ENCODE measurements at places on chromosomes 12 and 14.

DNA sequence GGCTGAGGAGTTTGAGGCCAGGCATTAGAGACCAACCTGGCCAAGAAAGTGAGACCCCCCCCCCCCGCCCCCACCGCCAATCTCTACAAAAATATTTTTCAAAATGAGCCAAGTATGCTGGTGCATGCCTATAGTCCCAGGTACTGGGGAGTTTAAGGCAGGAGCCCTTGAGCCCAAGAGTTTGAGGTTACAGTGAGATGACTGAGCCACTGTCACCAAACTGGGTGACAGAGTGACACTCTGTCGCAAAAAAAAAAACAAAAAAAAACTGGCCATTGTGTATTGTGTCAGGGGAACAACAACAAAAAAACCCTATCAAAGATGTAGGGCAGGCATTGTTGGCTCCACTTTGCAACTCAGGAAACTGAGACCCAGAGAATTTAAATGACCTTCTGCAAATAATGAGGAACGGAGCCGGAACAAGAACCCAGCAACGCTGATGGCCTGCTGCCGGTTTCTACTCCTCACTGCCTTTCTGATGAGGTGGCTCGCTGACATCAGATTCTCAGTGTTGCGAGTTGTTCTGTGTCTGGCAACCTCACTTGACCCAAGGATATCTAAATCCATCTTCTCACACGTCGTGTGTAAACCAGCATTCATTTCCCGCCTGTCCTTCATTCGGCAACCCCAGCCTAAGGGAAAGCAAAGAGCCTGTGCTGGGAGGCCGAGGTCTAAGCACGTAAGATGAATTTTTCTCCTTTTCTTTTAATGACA, 195.2 kb upstream of the CRY1 start:
- DNase-seq, result peak; percentile 83

- DNase-seq, result no peak
These were observed 472 bp downstream of the MBD6 start for GRCh38 chr12:57522887-57523705.

DNA sequence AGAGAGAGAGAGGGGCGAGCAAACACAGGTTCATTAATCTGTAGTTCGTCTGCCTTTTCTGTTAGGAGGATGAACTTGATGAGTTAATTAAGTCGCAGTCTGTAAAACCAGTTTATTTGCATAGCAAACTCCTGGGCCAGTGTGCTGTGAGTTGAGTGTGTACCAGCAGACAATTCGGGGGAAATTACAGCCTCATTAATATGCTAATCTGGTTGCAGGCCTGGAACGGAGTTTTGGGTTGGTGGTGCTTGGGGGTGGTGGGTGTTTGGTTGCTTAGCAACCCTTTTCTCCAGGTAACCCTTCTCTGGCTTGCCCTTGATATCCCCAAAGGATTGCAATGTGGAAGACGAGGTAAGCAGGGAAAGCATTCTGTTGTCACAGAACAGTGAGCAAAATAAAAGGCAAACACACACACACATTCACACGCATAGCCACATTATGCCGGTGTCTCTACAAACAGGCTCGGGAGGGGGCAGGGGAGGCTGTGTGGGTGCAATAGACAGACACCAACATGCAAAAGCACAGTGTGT, 29.2 kb upstream of the LHX5 start:
- no peak for DNase-seq

- no peak for DNase-seq
These were observed 27.2 kb upstream of the RGS6 start for GRCh38 chr14:71905031-71905430.

DNA sequence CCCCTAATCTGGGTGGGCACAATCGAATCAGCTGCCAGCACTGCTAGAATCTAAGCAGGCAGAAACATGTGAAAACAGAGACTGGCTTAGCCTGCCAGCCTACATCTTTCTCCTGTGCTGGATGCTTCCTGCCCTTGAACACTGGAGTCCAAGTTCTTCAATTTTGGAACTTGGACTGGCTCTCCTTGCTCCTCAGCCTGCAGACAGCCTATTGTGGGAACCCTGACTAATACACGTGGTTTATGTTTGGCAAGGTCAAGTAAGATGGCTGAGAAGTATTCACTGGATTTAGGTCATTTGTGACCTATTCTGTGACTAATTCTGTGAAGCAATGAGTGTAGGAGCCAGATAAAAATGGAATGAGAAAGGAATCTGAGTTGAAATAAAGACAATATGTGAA, 11.0 kb downstream of the GPR135 start:
- DNase-seq, result peak; percentile 73

- peak; percentile 90 for DNase-seq
These were observed 135.8 kb upstream of the SCAF11 start for GRCh38 chr12:46126050-46126727.

GRCh38 chr12:3251067-3251466, 173.9 kb downstream of the TSPAN9 start:
- DNase-seq, result no peak

DNA sequence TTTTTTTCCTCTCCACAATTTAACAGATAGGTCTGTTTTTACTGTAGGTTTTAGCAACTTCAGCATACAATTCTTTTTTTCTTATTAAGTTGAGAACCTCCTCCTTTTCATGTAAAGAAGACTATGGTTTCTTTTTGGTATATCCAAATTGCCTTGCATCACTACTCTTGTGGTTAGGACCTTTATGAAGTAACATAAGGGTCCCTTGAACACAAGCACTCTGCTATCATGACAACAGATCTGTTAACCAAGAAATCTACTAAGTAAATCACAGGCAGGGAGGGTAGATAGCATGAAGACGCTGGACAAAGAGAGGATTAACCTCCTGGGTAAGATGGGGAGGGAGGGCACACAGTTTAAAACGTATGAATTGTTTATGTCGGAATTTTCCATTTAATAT, 380.6 kb downstream of the CCDC91 start:
- DNase-seq, result peak; percentile 22

DNA sequence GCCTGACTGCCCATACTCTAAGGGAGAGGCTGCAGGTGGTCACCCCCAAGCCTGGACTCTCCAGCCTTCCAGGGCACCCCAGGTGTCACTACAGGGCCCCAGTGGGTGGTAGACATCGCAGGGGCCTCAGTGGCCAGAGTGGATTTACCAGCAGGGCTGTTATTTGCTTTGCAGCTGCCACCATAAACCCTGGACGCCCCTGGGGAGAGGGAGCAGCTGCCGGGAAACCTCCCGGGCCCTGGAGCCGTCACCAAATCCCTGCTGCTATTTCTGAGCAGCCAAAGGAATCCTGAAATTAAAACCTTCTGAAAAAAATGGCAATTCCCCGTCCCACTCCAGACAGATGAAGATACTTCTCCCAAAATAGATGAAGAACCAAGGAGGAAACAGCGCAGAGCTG, 13.9 kb downstream of the TMEM119 start:
- no peak for DNase-seq

GRCh38 chr12:39277416-39277815, 165.5 kb downstream of the KIF21A start:
- DNase-seq, result no peak

GRCh38 chr12:78420991-78421390, 443.6 kb upstream of the SYT1 start:
- DNase-seq, result no peak

GRCh38 chr14:60999536-60999935, 18.5 kb downstream of the SLC38A6 start:
- peak; percentile 57 for DNase-seq

- no peak for DNase-seq
These were observed 21.1 kb downstream of the MOAP1 start for GRCh38 chr14:93163564-93163963.
